ENCODE measurements at places on chromosomes 6 and 20.

GRCh38 chr6:71509191-71510005 is 220.8 kb downstream of the OGFRL1 start:
- DNase-seq = no peak

DNA sequence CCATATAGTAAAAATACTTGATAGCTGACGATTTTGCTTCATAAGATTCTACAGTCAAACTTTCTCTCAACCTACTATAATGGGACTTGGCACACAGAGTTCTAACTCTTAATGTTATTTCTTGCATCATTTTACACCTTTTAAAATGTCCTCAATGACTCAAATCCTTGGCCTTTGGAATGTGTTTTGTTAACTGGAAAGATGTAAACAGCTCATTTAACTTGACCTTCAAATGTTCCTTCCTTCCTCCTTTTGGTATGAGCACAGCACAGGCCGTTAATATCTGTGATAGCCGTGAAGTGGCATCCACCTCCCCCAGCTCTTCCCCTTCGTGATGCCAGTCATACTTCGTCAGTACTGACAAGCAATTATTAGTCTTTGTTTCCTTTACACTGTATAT is 972.0 kb upstream of the CITED2 start:
- DNase-seq = no peak

- DNase-seq = no peak
Observed at GRCh38 chr6:142384519-142385254, 82.9 kb downstream of the ADGRG6 start.

GRCh38 chr6:90982051-90982450 is 395.2 kb upstream of the MAP3K7 start:
- DNase-seq = peak; percentile 64

DNA sequence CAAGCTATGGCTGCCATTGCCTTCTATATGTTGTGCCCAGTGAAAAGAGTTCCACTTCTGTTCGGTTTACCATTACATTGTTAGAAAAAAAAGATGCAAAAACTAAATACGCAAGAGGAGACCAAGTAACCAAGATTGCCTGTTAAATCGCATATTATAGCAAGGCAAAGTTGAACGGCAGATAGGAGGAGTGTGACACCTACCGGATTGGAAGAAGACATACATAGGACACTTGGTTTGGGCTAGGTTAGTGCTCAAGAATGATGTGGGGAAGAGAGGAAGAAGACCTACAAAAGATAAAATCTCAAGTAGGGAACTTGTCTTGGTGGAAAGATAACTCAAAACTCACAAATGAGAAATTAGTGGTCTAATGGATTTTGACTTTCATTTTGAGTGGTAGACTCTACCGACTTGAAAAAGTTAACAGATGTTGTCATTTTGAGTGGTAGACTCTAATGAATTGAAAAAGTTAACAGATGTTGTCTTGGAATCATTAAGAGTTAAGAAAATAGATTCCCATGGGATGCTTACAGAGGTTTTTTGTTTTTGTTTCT is 95.5 kb downstream of the F13A1 start:
- no peak for DNase-seq

DNA sequence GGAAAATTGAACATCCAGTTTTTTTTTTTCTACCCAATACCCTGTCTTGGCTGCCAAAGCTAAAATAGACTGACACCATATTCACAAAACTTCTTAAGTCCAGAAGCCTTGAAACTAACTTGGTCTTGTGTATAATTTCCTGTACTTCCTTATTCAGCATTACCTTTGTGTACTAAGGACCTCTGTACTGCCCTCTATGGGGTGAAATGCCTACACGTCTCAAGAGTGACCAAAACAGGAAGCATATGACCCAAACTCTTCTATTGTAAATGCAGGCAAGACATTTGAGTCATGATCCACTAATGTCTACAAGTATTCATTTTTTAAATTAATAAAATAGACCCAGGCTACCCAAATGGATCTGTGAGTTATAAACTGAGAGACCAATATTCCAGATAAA is 50.4 kb downstream of the HMGCLL1 start:
- peak; percentile 52 for DNase-seq

GRCh38 chr6:143158113-143158581 is 97.5 kb downstream of the AIG1 start:
- DNase-seq = no peak

- no peak for DNase-seq
Observed at GRCh38 chr6:103356531-103356930, 1503.2 kb downstream of the HACE1 start.

DNA sequence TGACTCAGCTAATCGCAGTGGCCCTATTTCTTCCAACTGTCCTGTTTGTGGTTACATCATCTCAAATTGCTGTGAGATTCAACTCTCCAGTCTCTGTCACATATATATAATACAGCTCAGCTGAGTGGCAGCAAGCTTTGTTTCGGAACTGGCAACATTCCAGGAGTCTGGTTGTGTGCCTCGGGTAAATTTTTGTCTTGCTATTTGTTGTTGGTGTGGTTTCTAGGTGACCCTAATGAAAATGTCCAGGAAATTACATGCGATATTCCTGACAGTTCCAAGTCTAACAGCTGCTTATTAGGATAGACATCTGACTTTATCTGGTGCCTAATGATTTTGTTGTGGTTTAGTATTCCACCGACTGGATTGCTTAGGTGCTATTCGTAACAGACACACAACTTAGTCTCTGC is 581.8 kb downstream of the CD109 start:
- no peak for DNase-seq

GRCh38 chr6:101080597-101080996 is 199.5 kb upstream of the ASCC3 start:
- DNase-seq = no peak

- DNase-seq = no peak
Observed at GRCh38 chr20:47861116-47861515, 75.8 kb upstream of the SULF2 start.

DNA sequence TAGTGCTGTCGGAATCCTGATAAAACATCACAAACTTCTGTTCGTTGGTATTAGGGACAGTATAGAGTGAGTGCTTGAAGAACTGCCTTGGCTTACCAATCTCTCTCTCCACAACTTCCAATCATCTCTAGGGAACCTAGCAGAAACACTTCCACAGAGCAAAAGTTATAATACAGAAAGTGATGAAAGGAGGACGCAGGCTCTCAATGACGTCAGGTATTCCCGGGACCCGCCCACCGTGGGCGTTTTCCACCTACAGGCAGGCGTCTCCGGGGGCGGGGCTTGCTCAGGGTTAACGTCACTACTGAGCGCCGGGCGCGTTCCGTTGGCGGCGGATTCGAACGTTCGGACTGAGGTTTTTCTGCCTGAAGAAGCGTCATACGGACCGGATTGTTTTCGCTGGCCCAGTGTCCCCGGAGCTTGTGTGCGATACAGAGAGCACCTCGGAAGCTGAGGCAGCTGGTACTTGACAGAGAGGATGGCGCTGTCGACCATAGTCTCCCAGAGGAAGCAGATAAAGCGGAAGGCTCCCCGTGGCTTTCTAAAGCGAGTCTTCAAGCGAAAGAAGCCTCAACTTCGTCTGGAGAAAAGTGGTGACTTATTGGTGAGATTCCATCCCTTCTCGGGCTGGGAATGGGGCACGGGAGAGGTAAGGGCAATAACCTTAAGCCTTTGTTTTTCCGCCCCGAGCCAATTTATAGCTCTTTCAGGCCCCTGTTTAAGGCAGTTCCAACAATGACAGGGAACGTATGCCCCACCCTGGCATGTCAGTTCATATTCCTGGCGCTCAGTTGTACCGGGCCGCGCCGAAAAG is at the start of gene CENPW:
Gene CENPW, plus strand, starts transcription at position 320 of the 814 bp plus-strand sequence. Its CDS starts 159 bp downstream, at position 479.
- DNase-seq = peak; percentile 99

DNA sequence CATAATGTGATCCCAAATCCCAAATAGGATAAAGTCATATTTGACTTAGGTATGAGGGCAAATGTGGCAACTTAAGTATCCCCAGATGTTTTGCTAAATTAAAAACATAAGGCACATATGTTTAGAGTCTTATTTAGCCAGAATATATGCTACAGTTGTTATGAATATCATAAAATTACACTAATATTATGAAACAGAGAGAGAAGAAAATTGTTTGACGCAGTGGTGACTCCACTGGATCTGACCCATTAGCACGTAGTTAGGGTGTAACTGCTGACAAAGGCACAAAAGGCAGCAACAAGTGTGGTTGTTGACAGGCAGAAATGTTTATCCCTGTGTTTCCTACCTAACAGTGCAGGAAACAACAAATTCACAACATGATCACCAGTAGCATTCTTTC is 152.4 kb upstream of the THBS2 start:
- DNase-seq = no peak

- peak; percentile 83 for DNase-seq
Observed at GRCh38 chr6:26021001-26021349, 58.4 kb downstream of the TRIM38 start.

GRCh38 chr20:36017048-36017951 is 48.9 kb downstream of the CNBD2 start:
- peak; percentile 52 for DNase-seq

DNA sequence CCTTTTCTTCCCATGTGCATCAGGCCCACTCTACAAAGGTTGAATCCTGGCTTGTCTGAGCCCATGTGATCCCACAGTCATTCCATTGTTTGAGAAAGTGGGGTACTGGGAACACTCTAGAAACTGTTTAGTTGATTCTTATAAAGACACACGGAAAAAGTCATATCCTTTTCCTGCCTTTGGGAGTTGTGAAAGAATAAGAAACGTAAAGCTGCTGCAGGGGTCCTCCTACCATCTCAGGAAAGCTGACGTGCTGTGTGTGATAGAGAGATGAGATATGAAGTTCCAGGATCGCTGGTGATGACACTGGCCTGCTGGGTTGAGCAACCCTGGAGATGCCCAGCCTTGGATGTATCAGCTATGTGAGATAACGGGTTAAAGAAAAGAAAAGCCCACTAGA is 21.3 kb upstream of the HLA-DRB5 start:
- DNase-seq = no peak

DNA sequence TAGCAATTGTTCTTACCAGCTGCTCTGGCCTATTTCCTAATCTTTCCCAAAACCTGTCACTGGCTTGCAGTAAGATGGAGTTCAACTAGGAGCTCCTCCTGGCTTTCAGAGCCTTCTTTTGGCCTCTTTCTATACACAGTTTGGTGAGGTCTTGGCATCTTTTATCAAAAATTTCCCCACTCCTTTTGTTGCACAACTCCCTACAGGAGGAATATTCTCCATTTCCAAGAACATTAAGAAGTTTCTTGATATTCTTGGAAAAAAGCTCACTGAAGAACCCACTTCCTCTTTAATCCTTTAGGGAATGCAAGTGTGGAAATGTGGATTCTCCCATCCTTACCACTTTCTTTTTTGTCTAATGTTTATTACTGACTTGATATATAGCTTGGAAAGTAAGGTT is 171.3 kb upstream of the KCNK16 start:
- no peak for DNase-seq

DNA sequence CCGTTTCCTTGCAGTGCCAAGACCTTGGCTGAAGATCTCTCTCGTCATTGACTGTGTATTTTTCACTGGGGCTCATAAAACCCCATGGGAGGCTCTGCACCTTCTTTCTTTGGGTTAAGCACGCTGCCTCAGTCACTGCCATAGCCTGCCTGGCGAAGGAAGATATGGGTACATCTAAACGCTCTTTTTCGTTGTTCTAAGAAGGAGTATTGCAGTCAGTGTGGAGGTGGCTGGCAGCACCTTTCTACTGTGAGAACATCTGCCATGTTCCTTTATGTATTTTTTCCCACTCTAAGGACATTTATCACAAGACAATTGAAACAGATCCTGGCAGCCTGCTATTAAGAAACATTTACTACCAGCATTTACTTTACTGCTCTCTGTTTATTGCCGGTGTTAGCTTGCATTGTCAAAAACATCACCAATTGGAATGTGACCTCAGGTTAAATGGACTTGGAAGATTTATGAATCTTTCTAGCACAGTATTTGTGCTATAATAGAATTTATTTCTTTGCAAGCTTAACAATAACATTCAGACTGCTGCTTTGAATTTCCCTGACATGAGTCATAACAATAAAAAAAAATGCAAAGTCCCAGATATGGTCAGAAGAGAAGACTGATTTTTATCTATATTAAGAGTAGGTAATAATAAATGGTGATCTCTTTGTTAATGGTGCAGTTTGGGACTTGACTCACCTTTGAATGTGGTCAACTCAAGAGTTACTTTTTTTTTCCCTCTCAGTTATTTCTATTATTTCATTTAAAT is 62.2 kb upstream of the CLDN20 start:
- no peak for DNase-seq

GRCh38 chr20:41701588-41702348 is 83.6 kb upstream of the CHD6 start:
- DNase-seq = peak; percentile 81

DNA sequence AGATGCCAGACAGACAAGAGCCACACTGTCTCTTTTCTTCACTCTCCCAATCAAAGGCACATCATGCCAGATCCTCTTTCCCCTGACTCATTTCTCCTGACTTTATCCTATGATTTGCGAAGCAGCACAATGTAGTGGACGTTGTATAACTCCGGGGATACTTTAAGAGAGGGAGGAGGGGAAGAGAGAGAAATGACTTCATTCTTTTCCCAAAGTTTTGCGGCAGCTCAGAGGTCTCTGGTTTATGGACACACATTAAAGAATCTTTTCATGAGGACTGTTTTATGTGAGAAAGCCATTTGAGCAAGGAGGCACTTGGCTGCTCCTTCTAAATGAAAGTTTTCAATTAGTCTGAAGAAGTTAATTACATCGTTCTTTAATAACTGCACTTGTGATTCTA is 75.1 kb upstream of the MC3R start:
- DNase-seq = no peak

DNA sequence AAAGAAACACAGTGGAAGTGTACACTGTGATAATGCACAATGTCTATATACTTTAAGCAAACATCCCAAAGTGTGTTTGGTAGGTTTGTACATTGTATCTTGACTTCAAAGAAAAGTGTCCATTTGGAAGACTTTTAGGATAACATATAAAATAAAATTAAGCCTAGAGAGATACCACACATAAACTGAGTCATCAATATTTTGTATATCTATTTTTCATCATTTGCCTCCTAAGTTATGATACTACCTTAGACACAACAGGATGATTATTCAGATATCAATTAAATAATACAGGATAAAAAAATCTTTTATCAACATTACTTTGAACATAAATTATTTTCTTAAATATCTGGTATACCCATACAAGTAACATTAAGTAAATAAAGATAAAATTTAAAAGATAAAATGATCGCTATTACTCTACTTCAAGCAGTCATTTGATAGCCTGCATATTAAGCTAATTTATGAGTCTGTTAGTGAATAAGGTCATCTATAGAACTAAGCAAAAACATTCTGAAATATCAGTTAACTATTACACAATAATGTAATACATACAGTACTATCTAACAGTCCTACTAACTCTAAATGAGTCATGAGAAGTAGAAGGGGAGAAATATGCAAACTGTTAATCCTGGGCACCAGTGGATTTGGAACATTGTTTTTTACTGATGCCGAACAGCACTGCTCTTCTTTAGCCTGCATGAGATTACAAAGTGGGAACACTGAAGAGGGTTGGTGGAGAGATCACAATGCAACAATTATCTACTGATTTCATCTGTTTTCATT is 158.4 kb upstream of the SIM1 start:
- DNase-seq = no peak

GRCh38 chr6:137717074-137718073 is 149.7 kb upstream of the TNFAIP3 start:
- DNase-seq = no peak

GRCh38 chr6:127996925-127997324 is 96.1 kb upstream of the THEMIS start:
- DNase-seq = no peak

- no peak for DNase-seq
Observed at GRCh38 chr6:119575721-119576120, 226.2 kb upstream of the MAN1A1 start.

GRCh38 chr20:25273046-25273445 is 25.2 kb downstream of the PYGB start:
- DNase-seq = no peak

All from endodermal cell (in vitro differentiated cells).